ENCODE measurements at places on chromosomes 13 and 19. TPM values are rescaled to one million over a fixed set of nuclear protein-coding genes. Genes with fewer than 3 reads are reported as not detected.
A peak's percentile ranks its signal among the peaks of the same experiment; 100 is the strongest.

DNA sequence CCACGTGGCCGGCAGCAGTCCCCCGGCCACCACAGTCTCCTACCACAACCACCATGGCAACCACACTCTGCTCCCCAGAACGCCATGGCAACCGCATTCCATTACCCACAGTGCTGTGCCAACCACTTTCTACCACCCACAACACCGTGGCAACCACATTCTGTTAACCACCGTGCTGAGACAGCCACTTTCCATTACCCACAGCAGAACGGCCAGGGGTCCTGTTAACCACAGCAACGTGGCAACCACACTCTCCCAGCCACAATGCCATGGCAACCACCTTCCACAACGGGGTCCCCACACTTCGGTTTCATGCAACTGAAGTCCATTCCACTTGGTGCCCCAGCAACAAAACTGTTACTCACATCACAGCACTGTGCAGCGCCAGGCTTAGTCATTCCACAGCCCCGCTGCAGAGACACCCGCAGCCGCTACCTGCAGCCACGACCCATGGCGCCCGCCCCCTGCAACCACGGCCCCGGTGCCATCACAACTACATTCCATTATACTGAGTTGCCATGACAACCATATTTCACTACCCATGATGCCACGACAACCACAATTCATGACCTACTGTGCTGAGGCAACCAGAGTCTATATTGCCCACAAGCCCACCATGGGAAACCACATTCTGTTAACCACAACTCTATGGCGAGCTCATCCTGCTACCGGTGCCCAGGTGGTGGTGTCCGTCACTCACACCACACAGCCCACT, 10.0 kb downstream of the DPF1 start:
- no peak overlapping the region for H3K4me3 ChIP-seq
- H3K36me3 ChIP-seq: no peaks in the 10 kb centered on the region
- peak; percentile 25 for DNase-seq
- H3K4me1 ChIP-seq: no peaks in the 10 kb centered on the region

GRCh38 chr19:31023038-31023437, 326.2 kb downstream of the TSHZ3 start:
- no peaks in the 10 kb centered on the region for H3K36me3 ChIP-seq
- no peak for DNase-seq
- no peaks in the 10 kb centered on the region for H3K27me3 ChIP-seq
- H3K27ac ChIP-seq: no peak overlapping the region
- no peak overlapping the region for H3K4me3 ChIP-seq

DNA sequence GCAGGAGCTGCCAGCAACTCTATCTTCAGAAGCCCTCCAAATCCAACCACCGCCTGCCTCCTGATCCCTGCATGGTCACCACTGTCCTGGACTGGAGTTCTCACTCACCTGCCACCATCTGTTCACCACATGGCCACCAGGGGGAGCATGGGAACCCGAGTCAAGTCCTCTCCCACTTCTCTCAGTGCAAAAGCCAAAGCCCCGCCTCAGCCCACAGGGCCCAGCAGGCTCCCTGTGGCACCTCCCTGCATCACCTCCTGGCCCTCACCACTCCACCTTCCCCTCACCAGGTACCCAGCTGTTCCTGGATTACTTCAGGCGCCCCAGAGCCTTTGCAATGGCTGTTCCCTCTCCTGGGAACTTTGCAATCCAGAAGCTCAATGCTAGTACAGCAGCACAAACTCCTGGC, 5.3 kb downstream of the DHPS start:
- no peak overlapping the region for H3K4me3 ChIP-seq
- no peaks in the 10 kb centered on the region for H3K27me3 ChIP-seq
- H3K36me3 ChIP-seq: peaks cover 52% of the 10 kb centered on the region
- peaks cover 5% of the 10 kb centered on the region for H3K4me1 ChIP-seq
- DNase-seq: peak; percentile 88
- no peak overlapping the region for H3K27ac ChIP-seq

DNA sequence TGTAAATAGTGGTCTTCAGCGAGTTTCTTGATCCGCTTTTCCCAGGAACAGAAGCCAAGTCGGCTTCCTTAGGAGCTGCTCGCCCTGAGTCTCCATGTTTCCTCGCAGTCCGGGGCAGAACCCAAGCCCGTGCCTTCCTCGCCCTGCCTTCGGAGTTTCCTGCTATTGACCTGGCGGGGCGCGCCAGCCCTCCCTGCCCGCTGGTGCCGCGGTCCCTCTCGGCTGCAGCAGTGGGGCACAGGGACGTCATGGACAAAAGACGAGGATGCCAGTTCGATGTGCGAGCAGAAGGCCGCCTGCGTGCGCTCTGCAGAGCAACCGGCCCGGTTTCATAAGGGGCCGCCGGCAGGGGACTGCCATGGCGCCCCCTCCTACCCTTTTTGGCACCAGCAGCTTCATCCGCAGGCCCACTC, 156.6 kb downstream of the TM9SF2 start:
- peak; percentile 43 for DNase-seq
- H3K36me3 ChIP-seq: no peaks in the 10 kb centered on the region
- no peaks in the 10 kb centered on the region for H3K27me3 ChIP-seq
- H3K4me3 ChIP-seq: peak overlapping the region; percentile 31

DNA sequence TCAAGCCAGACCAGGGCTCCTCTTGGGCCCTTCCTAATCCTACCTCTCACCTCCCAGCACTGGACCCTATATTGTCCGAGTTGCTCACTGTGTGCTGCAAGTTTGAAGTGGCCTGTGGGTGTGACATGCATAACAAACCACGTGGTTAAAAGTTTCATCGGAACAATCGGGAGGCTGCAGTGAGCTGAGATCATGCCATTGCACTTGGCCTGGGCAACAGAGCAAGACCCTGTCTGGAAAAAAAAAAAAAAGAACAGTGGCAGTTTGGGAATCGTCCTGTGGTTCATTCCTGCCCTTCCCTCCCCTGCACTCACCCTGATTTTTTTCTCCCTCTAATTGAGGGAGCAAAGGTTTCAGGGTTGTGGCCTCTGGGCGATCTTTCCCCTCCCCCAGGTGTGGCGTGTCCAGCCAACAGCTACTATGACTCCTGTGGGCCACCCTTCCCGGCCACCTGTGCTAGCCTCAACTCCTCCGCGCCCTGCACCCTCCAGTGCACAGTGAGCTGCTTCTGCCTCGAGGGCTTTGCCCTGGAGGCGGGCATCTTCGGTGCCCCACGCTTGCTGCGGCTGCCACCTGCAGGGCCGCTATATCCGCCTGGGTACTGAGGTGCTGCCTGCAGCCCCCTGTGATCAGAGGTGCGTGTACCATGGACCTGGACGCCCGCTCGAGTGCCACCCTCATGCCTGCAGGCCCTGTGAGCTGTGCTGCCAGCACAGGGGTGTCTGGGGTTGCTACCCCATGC, 16.3 kb upstream of the FXYD3 start:
- no peaks in the 10 kb centered on the region for H3K4me1 ChIP-seq
- H3K4me3 ChIP-seq: no peak overlapping the region
- H3K36me3 ChIP-seq: no peaks in the 10 kb centered on the region
- DNase-seq: no peak
- H3K27me3 ChIP-seq: no peaks in the 10 kb centered on the region

- peaks cover 9% of the 10 kb centered on the region for H3K36me3 ChIP-seq
- H3K4me3 ChIP-seq: no peak overlapping the region
- no peak overlapping the region for H3K27ac ChIP-seq
- H3K27me3 ChIP-seq: peaks cover 9% of the 10 kb centered on the region
- peak; percentile 66 for DNase-seq
Observed at GRCh38 chr19:55452749-55453346, 8.6 kb downstream of the ISOC2 start.

DNA sequence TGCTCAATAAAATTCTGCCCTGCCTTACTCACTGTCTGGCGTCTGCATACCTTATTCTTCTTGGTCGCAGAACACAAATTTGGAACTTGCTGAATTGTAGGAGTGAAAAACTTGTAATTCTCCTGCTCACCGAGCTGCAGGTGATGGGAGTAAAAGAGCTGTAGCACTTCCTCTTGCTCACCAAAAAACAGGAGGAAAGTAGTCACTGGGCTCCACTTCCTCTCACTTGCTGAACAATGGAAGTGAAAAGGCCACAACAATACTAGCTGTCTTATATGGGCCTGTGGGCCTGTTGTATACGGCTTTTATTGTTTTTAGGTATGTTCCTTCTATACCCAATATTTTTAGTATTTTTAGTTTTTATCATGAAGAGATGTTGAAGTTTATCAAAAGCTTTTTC, 978.7 kb downstream of the SLITRK5 start:
- H3K4me3 ChIP-seq: no peak overlapping the region
- no peaks in the 10 kb centered on the region for H3K27me3 ChIP-seq
- DNase-seq: no peak
- H3K27ac ChIP-seq: no peak overlapping the region
- H3K36me3 ChIP-seq: no peaks in the 10 kb centered on the region

CACNA1A gene
- 0.27 TPM for total RNA-seq

PSG1 gene
- 1.3 TPM for total RNA-seq

SMIM24 gene
- not detected for total RNA-seq

ALKBH6 gene
- 45.1 TPM for total RNA-seq

ZNF729 gene
- total RNA-seq: not detected

PLK5 gene
- not detected for total RNA-seq
